Fibroblast of the aortic adventitia (primary cell): ENCODE measurements at places on chromosomes 12 and 14. TPM values are rescaled to one million over a fixed set of nuclear protein-coding genes. Genes with fewer than 3 reads are reported as not detected.
A peak's percentile ranks its signal among the peaks of the same experiment; 100 is the strongest.

GRCh38 chr14:63992858-63993257 is 140.1 kb downstream of the SYNE2 start:
- no peak for DNase-seq

DNA sequence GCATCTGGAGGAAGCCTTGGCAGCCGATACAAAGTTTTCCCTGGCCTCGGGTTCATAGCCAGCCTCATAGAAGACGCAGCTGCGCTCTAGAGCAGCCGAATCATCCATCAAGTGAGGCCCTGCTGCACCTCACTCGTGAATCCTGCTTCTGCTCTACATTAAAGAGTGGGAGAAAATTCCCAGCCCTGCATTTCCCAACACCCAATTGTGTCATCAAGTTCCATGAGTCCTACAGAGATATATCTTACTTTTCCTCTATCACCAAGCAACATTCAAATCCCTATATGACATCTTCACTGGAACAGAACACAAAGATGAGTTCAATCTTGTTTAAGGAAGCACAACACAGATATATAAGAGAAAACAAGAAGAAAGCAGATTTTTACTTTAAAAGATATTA is 139.3 kb downstream of the TTC7B start:
- DNase-seq, result peak; percentile 69

Gene FGF6
- total RNA-seq, result not detected in 2 replicates

GRCh38 chr14:78683981-78684380 is 513.8 kb downstream of the NRXN3 start:
- no peak for DNase-seq

GRCh38 chr14:89014569-89014850 is 190.1 kb downstream of the TTC8 start:
- no peak for DNase-seq
